ENCODE measurements at places on chromosomes 3 and 15.

GRCh38 chr15:60994963-60995475 is 234.1 kb downstream of the RORA start:
- DNase-seq = no peak

DNA sequence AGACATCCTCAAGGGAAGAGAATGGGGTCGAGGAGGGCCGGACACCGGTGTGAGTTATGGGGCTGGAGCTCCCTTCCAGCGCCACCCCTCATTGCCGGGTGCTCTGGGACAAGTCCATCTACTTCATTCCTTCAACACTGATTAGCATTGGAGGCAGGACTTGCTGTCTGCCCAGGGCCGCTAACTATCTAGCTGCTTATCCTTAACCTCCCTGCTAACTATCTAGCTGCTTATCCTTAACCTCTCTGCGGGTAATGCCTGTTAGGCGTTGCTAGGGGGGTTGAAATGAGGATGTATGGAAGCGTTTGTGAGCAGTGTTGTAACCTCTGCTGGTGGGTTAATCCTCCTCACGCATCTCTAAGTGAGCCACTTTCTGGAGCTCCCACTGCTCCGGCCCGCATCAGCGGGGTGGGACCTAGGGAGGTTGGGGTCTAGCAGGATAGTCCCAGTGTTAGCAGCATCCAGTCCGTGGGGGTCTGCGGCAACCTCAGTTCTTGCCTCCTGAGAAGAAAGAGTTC is 10.9 kb upstream of the CHAC1 start:
- no peak for DNase-seq

DNA sequence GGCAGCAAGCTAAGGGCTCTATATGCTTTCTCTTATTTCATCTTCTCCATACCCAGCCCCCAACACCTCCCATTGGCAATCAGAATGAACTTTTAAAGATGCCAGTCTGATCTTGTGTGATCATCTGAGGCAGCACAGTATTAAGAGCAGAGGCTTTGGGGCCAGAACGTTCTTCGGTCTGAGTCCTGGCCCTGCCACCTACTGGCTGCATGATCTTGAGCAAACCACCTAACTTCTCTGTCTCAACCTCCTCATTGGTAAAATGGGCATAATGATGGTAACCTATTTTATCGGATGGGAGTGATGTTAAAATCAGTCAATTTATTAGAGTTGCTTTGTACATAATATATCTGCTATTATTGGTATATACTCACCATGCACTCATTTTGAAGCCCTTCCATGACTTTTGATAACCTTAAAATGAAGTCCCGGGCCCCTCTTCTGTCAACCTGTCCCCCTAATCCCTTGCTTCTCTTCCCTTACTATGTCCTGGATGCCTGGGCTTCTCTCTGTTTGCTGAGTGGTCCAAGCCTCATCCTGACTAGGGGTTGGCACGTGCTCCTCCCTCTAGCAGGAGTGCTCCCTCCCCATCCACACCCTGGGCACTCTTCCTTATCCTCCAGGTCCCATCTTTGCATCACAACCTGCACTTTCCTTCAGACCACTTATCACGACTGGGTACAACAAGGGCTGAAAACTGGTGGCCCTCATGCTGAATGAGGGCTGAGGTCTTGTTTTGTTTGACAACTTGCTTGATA is 6.3 kb downstream of the EFCAB12 start:
- no peak for DNase-seq

- DNase-seq = no peak
Measured at GRCh38 chr3:52367891-52368880, 52.1 kb downstream of the DNAH1 start.

GRCh38 chr3:44875596-44875995 is 1.2 kb downstream of the TGM4 start:
- no peak for DNase-seq

DNA sequence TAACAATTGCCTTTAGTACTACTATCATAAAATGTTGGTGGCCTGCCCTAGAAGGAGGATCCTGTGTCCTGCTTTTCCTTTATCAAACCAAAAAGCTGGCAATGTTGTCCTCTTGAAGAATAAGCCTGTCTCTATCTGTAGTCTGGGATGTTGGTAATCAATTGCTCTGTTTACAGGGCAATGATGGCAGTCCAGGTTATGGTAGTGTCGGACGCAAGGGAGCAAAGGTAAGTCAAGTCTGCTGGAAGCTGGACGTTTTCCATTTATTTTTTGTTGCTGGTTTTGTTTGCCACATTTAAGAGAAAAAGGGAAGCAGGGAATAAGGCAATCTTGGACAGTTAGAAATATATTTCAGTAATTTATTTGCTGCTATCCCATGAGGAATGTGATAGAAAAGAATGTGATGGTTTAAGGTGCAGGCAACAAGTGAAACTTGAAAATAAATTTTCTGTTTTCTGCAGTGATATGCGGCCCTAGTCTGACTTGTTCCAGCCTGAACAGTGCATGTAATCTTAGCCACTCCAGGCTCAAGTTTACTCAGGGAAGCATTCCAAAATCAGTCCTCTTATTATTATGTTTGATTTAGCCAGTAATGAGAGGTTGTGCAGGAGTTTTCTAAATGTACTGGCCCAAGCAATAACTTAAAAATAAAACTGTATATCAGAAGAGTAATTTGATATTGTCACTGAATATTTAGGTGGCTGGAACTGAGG is 110.3 kb downstream of the COL6A6 start:
- no peak for DNase-seq

- DNase-seq = no peak
Measured at GRCh38 chr15:55856506-55857164, 113.7 kb upstream of the PRTG start.

GRCh38 chr3:50525987-50526386 is 22.6 kb upstream of the CACNA2D2 start:
- peak; percentile 27 for DNase-seq

DNA sequence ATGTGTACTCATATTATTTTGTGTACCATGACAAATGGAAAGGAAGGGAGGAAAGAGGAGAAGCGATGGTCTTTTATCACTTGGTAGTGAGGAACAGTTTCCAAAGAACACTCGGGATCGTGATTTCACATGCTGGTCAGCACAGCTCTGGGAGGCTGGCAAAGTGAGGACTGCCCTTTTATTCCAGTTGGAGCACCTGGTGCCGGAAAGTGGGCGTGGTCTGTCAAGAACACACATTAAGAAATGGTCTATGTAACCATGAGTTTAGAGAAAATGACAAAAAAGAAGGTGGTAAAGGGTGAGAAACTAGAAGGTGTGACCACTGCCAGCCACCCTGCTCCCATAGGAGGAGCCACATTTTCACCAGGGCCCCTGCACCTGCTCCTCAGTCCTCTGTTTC is 7.0 kb upstream of the TSEN2 start:
- DNase-seq = no peak

Measured in activated CD8-positive, alpha-beta memory T cell treated with anti-CD3 and anti-CD28 coated beads for 48 hours (primary cell).